ENCODE measurements at places on chromosomes 6 and 20.

GRCh38 chr20:11522366-11522741 lies 395.3 kb upstream of the BTBD3 start:
- no peak for DNase-seq

DNA sequence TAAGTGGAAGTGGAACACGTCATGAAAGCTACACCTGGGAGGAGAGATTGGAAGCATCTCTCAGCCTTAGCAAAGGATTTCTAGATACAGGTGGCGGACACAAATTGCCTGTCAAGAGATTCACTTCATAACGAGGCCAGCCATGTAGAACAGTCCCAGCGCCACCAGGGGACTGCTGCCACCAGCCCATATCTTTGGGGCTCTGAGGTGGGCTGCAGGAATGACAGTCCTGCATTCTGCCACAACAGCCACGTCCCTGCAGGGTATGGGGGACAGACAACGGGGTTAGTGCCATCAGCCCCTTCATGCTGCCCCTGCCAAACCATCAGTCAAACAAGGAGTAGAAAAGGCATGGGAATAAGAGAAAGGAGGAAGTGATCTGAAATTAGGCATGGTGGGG lies 81.2 kb upstream of the SASH1 start:
- no peak for DNase-seq

DNA sequence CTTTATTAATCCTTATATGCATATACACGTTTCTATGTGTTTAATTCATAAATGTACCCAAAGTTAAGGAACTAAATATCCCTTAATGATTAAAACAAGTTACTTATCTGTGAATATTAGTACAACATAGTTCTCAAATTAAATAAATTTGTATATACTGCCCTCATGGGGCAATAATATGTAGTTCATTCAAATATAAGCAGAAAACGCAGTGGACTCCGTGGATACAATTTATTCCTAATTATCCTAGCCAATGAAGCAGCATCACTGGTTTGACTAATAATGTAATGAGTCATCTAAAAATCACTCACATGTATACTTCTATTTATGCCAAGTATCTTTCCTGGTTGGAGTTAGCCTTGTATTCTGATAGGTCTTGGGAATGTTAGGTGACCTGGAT lies 111.6 kb downstream of the TBC1D32 start:
- no peak for DNase-seq

GRCh38 chr20:50379049-50379990 lies 130.9 kb upstream of the PTPN1 start:
- no peak for DNase-seq

GRCh38 chr6:449486-450419 lies 58.2 kb downstream of the IRF4 start:
- DNase-seq: no peak
